Stimulated activated CD4-positive, alpha-beta T cell treated with anti-CD3 and anti-CD28 coated beads, Interleukin-1b, Interleukin-23, amount 100 ng/mL, for 4 hours (primary cell): ENCODE measurements at places on chromosomes 1 and 21.

DNA sequence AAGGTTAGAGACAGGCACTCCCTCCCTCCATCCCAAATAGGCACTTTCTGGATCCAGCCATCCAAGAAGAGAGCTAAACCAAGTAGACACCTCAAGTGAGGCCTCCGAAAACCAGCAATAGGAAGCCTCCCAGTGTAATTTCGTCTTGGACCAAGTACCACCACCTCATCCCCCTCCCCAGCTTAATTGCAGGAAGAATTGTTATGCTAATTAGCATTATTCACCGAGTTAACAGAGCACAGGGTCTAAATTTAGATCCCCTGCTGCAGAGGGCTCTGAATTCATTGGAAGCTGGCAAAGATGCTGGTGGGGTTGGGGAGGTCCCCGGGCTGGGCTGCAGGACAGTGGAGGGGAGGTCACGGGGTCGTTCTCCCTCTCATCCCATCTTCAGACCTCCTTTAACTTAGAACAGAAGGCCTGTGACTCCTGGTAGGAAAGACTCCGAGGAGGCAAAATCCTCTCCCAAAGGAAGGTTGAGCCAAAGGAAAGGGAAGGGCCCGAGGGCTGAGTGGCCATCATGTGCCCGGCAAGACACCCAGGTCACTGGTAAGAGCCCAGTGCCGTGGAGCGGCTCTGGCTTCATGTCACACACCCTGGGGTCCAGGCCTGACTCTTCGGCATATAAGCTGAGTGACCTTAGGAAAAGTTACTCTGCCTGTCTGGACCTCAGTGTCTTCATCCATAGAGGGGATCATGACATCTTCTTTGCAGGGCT is 209.2 kb upstream of the GRIK3 start:
- DNase-seq, result no peak

DNA sequence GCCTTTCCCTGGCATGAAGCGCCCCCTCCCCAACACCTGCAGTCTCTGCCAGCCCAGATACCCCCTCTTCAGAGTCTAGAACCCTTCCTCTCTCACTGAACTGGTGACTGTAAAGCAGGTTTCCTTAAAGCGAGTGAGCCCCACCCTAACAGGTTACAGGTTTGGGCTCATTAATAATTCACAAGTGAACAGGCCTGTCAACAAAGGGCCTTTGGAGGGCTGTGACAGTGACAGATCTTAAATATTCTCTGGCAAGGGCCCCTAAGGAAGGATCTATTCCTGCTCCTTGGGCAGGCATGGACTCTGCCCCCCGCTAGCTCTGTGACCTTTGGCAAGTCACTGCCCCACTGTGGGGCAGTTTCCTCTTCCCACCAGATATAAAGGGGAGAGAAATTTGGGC is 5.6 kb upstream of the TTC39A start:
- DNase-seq, result no peak

DNA sequence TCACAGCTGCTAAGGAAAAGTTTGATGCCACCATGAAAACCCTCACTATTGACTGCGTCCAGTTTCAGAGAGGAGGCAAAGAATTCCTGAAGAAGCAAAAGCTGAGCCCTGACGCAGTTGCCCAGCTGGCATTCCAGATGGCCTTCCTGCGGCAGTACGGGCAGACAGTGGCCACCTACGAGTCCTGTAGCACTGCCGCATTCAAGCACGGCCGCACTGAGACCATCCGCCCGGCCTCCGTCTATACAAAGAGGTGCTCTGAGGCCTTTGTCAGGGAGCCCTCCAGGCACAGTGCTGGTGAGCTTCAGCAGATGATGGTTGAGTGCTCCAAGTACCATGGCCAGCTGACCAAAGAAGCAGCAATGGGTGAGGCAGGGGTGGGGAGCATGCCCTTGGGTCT is 9.5 kb downstream of the CZIB start:
- DNase-seq, result no peak

- no peak for DNase-seq
These were observed 15.9 kb upstream of the PADI3 start for GRCh38 chr1:17232759-17233661.

GRCh38 chr1:208825300-208825699 is 581.1 kb upstream of the PLXNA2 start:
- DNase-seq, result no peak

DNA sequence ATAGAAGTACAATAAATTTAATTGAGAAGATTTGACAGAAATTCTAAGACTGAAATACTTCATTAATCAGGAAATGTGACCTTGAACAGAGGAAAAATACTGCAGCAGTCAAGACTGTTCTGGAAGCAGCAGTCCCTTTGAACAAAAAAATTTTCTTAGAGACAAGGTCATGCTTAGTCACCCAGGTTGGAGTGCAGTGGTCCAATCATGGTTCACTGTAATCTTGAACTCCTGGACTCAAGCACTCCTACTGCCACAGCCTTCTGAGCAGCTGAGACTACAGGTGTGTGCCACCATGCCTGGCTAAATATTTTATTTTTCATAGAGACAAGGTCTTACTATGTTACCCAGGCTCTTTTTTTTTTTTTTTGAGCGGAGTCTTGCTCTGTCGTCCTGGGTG is 1.9 kb upstream of the CCDC30 start:
- no peak for DNase-seq

DNA sequence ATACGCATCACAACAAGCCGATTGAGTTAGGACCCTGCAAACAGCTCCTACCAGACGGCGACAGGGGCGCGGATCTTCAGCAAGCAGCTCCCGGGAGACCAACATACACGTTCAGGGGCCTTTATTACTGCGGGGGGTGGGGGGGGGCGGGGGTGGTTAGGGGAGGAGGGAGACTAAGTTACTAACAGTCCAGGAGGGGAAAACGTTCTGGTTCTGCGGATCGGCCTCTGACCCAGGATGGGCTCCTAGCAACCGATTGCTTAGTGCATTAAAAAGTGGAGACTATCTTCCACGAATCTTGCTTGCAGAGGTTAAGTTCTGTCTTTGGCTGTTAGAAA is 162.0 kb downstream of the RUNX1 start:
- DNase-seq, result no peak

GRCh38 chr1:228021355-228022030 is 14.7 kb downstream of the WNT3A start:
- no peak for DNase-seq

DNA sequence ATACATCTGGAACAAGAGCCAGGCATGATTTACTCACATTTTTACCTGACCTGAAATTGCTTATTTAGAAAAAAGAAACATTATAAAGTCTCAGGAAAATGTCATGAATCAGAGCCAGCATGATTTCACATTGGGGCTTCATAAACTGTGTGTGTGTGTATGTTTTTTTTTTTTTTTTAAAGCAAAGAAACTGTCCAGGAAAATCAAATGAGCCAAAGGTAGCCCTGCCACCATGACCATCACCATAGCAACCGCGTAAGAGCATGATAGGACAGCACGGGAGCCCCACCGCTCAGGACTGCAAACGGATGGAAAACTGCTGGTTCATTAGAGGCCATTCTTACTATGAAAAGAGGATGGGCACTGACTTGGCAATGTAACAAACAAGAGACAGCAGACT is 139.2 kb downstream of the NTMT2 start:
- no peak for DNase-seq

DNA sequence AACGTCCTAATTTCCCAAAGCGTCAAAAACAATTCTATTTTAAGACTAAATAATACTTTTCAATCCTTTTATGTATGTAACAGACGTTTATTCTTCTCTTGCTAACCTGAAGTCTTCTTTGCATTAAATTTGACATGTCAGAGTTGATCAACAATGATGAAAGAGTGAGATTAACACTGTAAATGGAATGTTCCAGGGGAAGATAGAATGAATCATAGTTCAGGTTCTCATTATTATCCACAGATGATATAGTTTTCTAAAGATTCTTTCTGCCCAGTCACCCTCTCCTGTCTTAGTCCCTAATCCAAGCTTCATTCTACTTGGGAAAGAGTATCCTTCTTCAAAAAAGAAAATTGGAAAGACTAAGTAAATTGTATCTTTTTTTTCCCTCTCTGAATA is 38.9 kb downstream of the SDCCAG8 start:
- no peak for DNase-seq

DNA sequence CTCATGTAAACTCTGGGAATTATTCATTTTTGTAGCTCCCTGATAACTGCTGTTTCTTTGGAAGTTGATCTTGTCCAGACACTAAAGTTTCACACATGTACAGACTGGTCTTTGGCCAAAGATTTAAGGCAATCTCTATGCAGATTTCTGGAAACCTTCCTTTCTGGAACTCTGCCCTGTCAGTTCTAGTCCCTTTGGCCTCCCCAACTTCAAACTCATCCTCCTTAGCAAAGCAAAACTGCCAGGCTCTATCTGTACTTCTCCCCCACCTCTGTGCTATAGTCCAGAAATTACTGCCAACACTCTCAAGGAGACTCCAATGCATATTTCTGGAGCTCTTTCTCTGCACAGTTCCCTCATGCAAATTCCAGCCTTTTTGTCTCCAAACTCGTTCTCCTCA is 36.5 kb downstream of the C1orf198 start:
- no peak for DNase-seq

DNA sequence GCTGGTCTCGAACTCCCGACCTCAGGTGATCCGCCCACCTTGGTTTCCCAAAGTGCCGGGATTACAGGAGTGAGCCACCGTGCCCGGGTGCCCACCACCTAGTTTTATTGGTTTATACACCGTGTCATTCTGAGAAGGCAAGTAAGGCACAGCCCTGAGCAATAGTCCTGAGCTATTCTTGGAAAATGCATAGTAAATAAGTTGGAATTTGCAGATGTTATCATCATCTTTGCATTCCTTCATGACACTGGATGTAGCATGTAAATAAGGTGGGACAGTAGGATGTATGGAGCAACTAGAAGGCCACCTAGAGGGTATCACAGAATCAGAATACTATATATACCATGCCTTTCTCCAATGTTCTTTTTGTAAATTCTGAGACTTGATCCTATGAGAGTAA is 11.0 kb downstream of the TOR1AIP2 start:
- no peak for DNase-seq

GRCh38 chr1:240652961-240653409 is 41.0 kb upstream of the GREM2 start:
- DNase-seq, result no peak

GRCh38 chr1:78607334-78607927 is 12.8 kb upstream of the IFI44L start:
- DNase-seq, result no peak

DNA sequence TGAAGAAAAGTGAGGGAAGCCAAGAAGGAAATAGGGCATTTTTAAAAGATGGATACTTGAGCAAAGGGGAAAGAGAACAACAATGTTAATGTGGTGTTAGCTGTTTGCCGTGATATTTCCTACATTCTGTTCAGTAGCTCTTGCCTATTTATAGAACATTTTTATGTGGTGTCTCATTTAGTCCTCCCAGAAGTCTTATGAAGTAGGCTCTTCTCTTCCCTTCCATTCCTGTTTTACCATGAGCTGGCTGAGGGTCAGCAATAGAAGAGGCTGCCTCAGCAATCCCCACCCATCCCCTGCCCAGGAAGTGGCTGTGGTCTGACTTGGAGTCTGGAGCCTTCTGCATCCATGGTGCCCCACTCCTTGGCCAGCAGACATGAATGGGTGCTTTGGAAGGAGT is 60.1 kb downstream of the KIAA0040 start:
- no peak for DNase-seq

- DNase-seq, result no peak
These were observed at the start of gene PTGS2 for GRCh38 chr1:186680245-186681061. Gene PTGS2, minus strand, starts transcription at chr1:186680423. Its CDS starts 133 bp downstream, at chr1:186680290.

DNA sequence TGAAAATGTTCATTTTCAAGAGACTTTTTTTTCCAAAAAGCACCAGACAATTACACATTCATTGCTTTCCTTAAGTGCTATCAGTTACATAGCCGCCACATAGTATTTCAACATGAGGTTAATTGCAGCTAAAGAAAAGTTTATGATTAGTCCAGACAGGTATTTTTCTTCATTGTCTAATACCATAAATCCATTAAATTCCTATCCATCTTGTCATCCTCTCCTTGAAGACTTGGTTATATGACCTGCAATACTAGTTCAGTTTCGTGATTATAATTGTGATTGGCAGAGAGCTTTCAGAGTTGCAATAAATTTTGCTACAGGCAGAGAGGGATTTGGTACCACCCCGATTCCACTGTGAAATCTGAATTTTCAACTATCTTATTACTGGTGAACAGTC is 437.7 kb downstream of the GPATCH2 start:
- DNase-seq, result no peak

DNA sequence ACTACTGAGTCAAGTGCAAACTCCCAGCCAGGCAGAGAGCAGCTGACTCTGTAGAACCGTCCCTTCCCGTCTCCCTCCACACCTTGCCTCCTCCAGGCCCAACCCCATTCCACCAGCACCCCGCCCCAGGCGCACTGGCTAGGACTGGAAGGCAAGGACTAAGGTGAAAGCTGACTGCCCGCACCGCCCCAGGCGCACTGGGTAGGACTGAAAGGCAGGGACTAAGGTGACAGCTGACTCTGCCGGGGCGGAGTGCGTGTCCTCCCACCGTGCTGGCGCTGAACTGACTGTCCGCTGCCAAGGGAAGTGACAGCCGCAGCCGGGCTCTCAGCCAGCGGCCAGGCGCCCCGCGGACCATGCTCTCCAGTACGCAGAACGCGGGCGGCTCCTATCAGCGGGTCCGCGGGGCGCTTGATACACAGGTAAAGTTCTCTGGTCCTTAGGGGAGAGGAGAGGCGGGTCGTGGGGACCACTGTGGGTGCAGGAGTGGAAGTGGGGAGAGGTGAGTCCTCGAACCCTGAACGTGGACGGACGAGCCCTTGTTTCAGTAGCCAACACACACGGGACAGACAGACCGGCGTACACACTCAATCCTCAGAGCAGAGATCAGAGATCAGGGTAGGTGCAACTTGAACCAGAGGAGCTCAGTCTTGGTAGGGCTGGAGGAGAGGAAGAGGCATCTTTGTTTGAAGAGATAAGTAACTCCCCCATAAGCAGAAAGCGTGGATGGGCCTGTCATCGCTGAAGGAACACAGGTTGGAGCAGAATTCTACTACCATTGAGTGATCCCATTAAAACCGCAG is 58.0 kb downstream of the RBM11 start:
- DNase-seq, result no peak

GRCh38 chr1:23394684-23395083 is 25.0 kb upstream of the ZNF436 start:
- DNase-seq, result no peak

- DNase-seq, result no peak
These were observed 26.5 kb downstream of the CXADR start for GRCh38 chr21:17539323-17539722.

DNA sequence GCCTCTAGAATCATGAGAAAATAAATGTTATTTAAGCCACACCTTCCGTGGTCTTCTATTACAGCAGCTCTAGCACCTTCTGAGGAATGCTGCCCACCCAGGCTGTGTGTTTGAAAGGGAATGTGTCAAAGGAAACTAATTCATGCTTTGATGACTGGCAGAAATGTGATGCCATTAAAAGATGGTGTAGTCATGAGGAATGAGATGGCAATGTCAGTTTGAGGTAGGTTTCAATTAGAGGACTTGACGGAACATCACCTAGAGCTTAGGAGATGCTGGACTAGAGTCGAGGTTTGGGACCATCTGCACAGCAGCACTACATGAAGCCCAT is 10.6 kb downstream of the PDZK1 start:
- DNase-seq, result no peak
